IPS DF 19.7 (cell line): ENCODE measurements at places on chromosomes 4 and X.

DNA sequence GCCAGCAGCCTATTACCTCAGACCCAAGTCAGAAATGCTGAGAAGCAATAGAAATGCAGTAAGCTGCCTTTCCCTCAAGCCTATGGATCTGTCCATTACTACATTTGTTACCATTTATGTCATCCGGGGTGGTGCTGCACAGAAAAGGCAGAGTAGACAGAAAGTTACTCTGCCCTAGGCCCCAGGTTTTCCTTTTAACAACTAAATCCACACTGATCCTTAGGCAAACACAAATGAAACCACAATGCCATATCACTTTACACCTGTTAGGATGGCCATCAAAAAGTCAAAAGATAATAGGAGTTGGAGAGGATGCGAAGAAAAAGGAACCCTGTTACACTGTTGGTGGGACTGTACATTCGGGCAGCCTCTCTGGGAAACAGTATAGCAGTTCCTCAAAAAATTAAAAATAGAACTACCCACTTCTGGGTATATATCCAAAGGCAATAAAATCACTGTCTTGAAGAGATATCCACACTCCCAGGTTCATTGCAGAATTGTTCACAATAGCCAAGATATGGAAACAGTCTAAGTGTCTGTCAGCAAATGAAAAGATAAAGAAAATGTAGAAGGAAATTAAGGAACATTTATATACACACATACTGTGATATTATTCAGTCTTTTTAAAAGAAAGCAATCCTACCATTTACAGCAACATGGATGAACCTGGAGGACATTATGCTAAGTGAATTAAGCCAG, 186.3 kb downstream of the NWD2 start:
- no peak for DNase-seq

- no peak for DNase-seq
Observed at GRCh38 chrX:85994797-85995196, 52.6 kb downstream of the CHM start.

GRCh38 chr4:25592736-25593135, 62.9 kb upstream of the SLC34A2 start:
- no peak for DNase-seq

DNA sequence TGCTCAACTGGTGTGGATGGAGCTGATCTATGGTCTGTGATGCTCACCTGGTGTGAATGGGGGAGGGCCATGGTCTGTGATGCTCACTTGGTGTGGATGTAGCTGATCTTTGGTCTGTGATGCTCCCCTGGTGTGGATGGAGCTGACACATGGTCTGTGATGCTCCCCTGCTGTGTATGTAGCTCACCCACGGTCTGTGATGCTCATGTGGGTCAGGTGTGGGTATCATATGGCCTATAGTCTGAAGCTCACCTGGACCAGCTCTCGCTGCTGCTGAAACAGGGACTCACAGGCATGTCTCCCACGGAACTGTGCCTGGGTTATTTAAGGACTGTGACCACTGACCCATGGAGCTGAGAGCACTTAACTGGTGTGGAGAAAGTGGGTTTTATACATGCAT, 109.7 kb downstream of the CRLF2 start:
- DNase-seq, result no peak

DNA sequence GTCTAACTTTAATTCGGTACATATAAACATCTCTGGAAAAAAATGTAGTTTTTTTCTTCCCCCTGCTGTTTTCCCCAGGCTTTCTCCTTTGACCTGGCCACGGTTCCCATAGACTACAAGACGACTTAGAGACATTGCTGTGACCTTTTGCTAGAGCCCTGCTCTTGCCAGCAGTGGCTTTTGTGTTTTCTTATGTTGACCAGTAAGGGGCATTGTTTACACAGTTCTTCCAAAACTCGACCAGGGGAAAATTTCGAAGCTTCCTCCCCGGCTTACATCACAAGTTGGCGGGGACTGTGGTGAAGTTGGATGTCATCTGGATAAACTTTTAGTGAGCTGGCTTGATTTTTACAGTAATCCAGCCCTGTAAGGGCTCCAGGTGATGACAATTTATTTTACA, 9.3 kb downstream of the CCDC160 start:
- DNase-seq, result no peak

DNA sequence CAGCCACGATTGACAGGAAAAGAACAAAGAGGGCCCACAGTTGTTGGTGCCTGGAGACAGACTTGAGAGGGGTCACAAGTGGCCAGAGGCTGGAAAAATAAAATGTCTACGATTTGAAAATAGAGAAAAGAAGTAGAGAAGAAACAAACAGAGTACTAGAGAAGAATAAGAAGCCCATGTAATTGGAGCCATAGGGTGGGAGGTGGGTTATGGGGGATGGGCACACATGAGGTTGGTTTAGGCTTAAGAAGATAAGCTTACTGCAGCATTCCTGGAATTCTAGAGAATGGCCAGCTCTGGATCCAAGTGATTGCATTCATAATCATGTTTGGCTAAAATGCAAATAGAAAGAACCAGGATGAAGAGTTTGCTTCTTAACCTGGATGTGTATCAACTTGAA, 210.7 kb downstream of the MAML3 start:
- DNase-seq, result peak; percentile 48

DNA sequence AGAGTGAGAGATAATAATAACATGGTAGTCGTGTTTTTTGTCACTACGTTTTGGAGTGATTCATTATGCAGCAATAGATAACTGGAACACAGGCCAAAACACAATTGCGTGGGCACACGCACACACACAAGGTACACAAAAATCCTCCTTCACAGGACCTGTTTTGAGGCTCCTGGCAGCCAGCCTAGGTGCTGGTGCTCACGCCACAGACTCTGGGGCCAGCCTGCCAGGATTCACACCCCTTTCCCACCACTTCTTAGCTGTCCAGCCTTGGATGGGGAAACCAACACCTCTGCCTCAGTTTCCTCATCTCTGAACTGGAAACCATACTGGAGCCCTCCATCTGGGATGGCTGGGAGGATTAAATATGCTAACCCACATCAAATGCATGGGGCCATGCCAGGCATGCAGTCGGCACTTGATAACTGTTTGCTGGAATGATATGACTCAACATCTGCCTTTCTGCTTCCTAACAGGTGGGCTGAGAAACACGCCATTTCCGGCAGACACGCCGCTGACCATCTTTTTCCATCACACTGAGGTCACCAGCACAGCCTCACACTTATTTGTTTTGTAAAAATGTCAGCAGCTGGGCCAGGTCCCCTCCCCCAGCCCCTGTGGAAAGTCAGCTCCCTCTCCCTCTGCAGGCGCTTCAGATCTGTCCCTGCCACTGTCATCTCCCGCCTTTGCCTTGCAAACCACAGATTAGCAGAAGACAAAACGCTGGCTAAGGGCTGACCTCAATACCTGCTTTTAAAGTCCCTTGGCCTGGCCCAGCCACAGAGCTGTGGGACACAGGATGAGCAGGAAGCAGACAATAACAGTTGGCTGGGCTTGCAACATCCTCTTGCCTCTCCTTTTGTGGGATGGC, 237.5 kb downstream of the BCOR start:
- peak; percentile 33 for DNase-seq

DNA sequence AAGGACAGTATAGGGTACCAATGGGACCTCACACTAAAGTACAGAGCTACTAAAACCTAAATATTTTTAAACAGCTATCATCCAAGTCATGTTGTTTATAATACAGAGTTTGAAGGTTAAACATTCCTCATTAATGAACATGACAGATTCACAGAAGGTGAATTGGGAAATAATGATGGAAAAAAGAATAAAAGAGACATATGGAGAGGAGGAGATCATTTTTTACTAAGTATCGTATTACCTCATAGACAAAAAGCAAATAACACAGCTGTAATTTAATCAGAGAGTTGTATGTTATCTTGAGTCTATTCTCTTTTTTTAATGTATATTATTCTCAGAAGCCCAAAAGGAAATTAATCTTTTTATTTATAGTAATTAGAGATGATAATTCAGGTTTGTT, 7.9 kb downstream of the PLK4 start:
- no peak for DNase-seq

- no peak for DNase-seq
Observed at GRCh38 chrX:48883729-48884128, 13.8 kb downstream of the TIMM17B start.

DNA sequence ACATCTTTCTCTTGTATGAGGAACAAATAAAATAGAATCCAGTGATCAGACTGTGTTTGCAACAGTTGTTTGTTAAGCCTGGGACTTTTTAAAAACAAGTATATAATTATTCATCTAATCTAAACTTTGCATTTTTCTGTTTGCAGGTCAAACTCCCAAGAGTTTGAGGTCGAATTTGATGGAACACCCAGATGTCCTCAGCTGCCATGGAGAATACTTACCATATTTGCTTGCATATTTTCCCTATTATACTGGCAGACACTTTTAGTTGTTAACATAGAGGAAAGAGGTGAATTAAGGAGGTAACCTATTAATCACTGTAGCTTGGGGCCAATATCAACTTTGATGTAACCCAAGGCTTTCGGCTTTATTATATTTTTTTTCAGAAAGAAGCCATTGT, 401.5 kb upstream of the DIPK2B start:
- no peak for DNase-seq

- DNase-seq, result no peak
Observed at GRCh38 chrX:47235691-47236103, 2.9 kb downstream of the USP11 start.

DNA sequence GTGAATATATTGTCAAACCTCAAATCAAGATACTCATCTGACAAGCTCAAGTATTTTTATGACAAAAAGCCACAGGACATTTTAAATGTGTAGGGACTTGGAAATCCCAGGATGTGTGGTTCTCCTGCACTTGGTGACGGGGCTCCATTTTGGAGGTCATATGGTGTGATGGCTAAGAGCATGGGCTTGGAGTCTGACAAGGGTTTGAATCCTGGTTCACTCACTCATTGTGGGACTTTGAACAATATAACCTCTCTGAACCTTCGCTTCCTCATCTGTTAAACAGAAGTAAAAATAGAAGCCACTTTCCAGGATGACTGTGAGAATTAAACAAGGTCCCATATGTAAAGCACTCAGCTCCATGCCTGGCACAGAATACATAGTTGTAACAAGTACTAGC, 99.6 kb downstream of the SMIM20 start:
- no peak for DNase-seq

- DNase-seq, result no peak
Observed at GRCh38 chrX:136063340-136064079, 78.3 kb downstream of the SLC9A6 start.

DNA sequence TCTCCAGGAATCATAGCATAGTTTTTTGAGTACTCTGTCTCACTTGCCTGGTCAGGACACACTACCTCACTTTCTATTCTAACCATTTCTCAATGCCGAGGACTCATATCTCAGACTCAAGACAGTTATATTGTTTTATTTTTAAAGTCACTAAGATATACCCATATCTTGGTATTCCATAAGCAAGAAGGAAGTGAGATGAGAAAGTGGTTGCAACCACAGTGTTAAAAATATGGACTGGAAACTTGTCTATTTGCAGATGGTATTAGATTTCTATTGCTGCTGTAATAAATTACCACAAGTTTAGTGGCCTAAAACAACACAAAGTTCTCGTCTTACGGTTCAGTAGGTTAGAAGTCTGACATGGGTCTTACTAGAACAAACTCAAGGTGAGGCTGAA, 344.8 kb upstream of the MAGEB2 start:
- DNase-seq, result no peak

DNA sequence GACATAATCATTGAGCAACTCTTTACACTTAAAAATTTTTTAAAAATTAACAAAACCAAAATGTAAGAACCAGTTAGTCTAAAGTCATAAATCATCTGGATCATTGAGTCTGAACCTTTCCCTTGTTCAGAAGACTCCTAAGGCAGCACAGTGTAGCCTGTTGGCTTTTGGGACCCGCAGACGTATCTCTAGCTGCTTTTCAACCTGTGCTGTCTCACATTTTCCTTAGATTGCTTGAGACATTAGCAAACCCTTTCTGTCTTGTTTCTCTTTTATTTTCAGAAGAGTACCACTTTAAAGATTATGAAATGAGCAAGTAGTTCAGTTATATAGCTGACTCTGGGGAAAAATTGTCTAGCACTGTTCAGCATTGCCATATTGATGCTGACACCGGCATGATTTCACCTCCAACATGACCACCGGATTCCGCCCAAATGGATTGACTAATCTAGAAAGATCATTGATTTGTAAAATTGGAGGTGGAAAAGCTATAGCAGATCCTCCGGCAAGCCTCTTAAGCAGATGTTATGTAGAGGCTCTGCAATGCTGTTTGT, 8.9 kb downstream of the TCEANC start:
- no peak for DNase-seq

- no peak for DNase-seq
Observed at GRCh38 chr4:176499518-176499917, 179.8 kb downstream of the SPCS3 start.

GRCh38 chrX:11462136-11462535, 168.9 kb downstream of the AMELX start:
- DNase-seq, result no peak

GRCh38 chr4:155972098-155972497, 18.4 kb upstream of the CTSO start:
- DNase-seq, result no peak

DNA sequence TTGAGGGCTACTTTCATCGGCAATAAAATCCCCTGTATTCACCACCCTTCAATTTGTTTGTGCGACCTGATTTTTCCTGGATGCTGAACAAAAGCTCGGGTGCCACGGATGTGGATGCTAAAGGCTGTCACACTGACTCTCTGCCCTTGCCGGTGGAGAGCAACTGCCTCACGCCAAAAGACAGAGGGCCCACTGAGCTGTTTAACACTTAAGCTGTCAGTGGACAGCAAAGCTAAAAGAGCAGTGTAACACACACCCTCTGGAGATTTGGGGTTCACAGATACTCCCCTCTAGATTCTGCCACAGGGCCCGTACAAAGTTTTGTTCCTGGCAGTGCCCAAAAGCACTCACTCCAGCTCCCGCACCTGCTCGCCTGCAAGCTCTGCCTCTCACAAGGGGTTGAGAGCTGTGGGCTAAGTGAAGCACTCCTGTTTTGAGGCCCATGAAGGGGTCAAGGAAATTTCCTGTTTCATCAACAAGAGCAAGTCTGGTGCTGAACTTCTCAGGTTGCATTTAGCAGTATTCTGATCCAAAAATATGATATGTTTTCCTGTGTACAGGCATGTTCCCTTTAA, 1571.9 kb downstream of the ADGRL3 start:
- DNase-seq, result no peak

DNA sequence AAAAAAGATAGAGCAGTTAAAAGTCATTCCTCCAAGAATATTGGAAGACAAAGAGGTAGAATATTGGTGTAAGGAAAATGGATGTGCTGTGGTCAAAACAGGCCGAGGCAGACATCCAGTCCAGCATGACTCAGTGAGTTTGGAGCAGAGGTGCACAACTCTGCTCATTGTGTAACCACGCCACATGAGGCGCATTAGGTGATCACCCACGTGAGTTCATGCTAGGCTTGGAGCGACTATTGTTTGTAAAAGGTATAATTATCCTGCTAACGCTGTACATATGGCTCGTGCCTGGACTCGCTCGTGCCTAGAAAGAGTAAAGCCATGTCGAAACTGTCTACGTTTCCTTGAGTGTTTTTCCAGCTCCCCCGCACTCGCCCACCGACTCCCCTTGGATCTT, 23.9 kb downstream of the C4orf54 start:
- DNase-seq, result no peak
